Esophagus squamous epithelium (tissue), 5 donors: ENCODE measurements at places on chromosomes 3 and 15.

DNA sequence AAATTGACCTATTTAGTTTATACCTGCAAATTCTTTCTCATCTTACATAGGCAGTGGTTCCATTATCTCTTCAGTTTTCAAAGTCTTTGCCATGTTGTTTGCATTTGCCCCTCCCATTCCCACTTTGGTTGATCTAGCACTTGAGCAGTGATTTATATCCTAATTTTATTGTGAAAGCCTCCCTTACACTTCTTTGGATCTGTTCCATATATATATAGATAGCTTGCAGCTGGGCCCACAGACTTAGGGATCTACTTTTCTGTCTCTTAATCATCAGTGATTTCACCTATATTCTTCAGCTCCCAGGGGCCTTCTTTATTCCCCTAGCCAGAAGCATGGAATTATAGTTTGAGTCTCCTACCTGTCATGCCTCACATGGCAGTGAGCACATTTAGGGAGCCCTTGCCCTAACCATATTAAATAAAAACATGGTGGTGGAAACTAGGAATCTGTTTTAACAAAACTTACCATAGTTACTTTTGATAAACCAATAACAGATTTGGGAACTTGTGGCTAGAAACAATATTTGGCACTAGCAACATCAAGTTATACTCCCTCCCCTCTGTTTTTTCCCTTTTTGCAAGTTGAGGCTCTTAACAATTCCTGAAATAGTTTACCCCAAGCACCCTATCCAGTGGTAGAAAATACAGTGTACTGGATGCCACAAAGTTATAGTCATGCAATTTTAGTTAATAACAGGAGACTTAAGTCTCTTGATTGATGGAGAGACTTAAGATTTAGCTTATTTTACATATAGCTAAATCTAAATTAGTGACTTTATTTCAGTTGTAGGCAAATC lies 41.7 kb downstream of the ARIH1 start:
- no peak overlapping the region for H3K27ac ChIP-seq
- DNase-seq = no peak
- H3K4me3 ChIP-seq = no peak overlapping the region
- H3K27me3 ChIP-seq = no peaks in the 10 kb centered on the region
- peaks cover 34% of the 10 kb centered on the region for H3K4me1 ChIP-seq

DNA sequence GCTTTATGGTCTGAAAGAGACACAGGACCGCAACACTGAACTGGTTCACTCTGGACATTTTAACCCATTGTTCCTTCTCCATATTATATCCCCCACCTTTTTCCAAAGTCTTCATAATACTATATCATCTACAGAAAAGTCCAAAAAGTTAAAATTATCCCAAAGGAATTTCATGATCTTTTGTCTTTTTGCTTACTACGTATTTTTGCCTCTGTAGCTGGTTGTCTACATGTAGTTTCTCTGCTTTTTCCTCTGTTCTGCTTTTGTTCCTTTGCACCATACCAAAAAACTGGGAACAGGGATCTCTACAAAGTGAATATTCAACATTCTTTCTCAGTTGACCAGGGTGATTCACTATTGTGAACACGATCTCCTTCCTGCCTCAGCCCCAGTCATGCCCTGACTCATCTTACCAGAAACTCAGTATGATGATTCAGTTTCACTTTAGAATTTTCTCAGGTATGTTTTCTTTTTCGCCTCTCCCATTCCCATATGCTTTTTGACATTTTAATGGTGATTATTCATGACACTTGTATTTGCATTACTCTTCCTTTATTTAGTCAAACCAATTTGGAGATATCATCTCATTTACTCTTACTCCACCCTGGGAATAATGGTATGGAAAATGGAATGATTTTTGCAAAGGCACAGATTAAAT lies 14.5 kb downstream of the EMC4 start:
- H3K4me3 ChIP-seq = no peak overlapping the region
- H3K27ac ChIP-seq = peak overlapping the region; percentile 82
- no peak for DNase-seq
- no peaks in the 10 kb centered on the region for H3K27me3 ChIP-seq

GRCh38 chr3:10363935-10364334 lies 43.0 kb upstream of the SEC13 start:
- H3K36me3 ChIP-seq = no peaks in the 10 kb centered on the region
- peaks cover 3% of the 10 kb centered on the region for H3K4me1 ChIP-seq
- no peak overlapping the region for H3K4me3 ChIP-seq

- H3K4me3 ChIP-seq = no peak overlapping the region
- DNase-seq = no peak
- H3K27ac ChIP-seq = no peak overlapping the region
These were observed 97.5 kb upstream of the TPM1 start for GRCh38 chr15:62945063-62945462.

GRCh38 chr15:89400116-89400781 lies 65.6 kb upstream of the POLG start:
- peaks cover 98% of the 10 kb centered on the region for H3K27me3 ChIP-seq
- H3K4me3 ChIP-seq = peak overlapping the region; percentile 9

GRCh38 chr3:157572559-157573270 lies 69.5 kb upstream of the VEPH1 start:
- no peak overlapping the region for H3K27ac ChIP-seq
- no peaks in the 10 kb centered on the region for H3K4me1 ChIP-seq
- DNase-seq = no peak
- no peaks in the 10 kb centered on the region for H3K36me3 ChIP-seq
- H3K27me3 ChIP-seq = no peaks in the 10 kb centered on the region
- H3K4me3 ChIP-seq = no peak overlapping the region

GRCh38 chr3:81726735-81727134 lies 34.7 kb downstream of the GBE1 start:
- no peaks in the 10 kb centered on the region for H3K36me3 ChIP-seq
- no peak overlapping the region for H3K27ac ChIP-seq
- no peaks in the 10 kb centered on the region for H3K27me3 ChIP-seq
- no peaks in the 10 kb centered on the region for H3K4me1 ChIP-seq

DNA sequence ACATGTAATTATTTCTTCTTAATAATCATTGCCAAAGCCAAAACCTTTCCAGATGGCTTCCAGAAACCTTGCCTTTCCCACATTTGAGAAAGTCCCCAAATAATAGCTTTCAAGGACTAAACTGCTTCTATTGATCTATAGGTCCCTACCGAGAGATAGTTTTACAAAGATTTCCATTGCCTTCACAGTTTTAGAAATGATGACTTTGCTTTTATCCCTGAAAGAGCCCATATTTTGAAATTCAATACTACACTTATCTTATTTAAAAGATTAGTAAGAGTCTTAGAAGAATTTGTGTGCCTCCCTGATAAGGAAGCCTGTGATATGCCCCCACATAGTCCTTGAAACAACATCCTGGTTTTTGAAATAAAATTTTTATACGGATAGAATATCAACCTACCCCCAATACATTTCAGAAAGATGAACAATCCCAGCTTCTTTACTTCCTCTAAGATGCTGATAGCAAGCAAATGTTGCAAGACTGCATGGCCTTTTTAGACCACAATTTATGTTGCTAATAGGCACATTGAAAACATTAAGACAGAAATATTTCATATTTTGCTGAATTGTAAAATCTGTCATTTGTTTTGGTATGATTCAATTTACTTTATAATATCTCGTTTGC lies 146.3 kb downstream of the TMCO5A start:
- H3K27ac ChIP-seq = no peak overlapping the region
- DNase-seq = no peak
- H3K4me3 ChIP-seq = no peak overlapping the region
- no peaks in the 10 kb centered on the region for H3K4me1 ChIP-seq
- no peaks in the 10 kb centered on the region for H3K27me3 ChIP-seq

GRCh38 chr3:58351920-58352319 lies 19.2 kb downstream of the PXK start:
- H3K4me3 ChIP-seq = no peak overlapping the region
- H3K27ac ChIP-seq = no peak overlapping the region
- H3K4me1 ChIP-seq = peaks cover 51% of the 10 kb centered on the region
- no peaks in the 10 kb centered on the region for H3K27me3 ChIP-seq
- H3K36me3 ChIP-seq = no peaks in the 10 kb centered on the region

DNA sequence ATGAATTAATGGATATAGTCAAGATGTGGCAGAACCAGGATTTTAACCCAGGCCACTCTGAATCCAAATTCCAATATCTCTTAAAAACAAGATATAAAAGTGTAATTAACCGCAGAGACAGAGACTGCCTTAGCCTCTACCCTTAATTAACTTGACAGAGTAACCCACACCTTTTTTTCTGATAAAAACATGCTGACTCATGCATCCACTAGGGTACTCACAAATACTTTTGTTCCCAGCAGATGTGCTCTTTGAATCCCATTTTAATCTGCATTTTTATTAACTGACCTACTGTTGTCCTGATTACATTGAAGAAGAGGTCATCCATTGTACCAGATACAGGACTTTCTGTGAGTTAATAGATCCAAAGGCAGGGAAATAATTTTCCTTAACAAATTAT lies 278.3 kb downstream of the CHL1 start:
- no peak overlapping the region for H3K4me3 ChIP-seq
- no peaks in the 10 kb centered on the region for H3K27me3 ChIP-seq
- H3K36me3 ChIP-seq = no peaks in the 10 kb centered on the region
- no peaks in the 10 kb centered on the region for H3K4me1 ChIP-seq
- no peak for DNase-seq
- H3K27ac ChIP-seq = no peak overlapping the region

DNA sequence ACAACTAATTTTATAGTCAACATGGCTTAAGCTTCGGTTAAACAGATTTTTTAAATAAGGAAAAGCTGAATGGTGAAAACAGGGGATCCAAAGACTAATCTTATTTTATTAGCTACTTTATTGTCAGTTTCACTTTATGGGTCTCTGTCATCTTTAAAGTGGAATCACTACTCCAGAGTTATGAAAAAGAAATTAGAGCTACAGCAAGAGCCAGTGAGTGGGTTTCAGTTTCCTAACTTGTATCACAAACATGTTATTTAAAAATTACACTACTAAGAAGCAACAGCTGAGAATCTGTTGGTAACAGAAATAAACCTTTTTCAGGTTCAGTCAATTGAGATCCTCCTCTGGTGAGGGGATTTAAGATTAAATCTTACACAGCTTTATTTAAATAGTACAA lies 10.0 kb downstream of the PHC3 start:
- H3K4me3 ChIP-seq = no peak overlapping the region
- no peak for DNase-seq
- no peaks in the 10 kb centered on the region for H3K27me3 ChIP-seq

GRCh38 chr3:183008303-183008702 lies 28.0 kb upstream of the DCUN1D1 start:
- no peak overlapping the region for H3K4me3 ChIP-seq
- H3K27ac ChIP-seq = no peak overlapping the region
- no peak for DNase-seq
- no peaks in the 10 kb centered on the region for H3K27me3 ChIP-seq
- peaks cover 23% of the 10 kb centered on the region for H3K36me3 ChIP-seq

- no peaks in the 10 kb centered on the region for H3K27me3 ChIP-seq
- no peak overlapping the region for H3K4me3 ChIP-seq
- DNase-seq = no peak
- no peaks in the 10 kb centered on the region for H3K4me1 ChIP-seq
- H3K27ac ChIP-seq = no peak overlapping the region
- H3K36me3 ChIP-seq = no peaks in the 10 kb centered on the region
These were observed 53.8 kb upstream of the DCP1A start for GRCh38 chr3:53401154-53401553.

DNA sequence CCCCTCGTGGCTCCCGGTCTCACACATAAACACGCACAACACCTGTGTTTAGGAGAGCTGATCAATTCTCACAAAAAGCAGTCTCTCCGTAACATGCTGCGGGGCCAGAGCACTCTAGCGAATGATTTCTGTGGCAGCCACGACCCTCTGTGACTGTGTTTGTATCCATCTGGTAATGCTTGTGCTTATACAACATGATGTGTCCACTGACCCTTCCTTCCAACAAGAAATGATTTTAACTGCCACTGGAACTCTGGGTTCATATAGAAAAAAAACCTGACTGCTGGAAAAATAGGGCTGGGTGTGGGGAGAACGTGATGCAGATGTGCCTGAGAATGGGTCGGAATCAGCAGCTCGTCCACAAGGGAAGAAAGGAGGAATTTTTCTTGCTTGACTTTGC lies 410.2 kb downstream of the GAP43 start:
- no peaks in the 10 kb centered on the region for H3K27me3 ChIP-seq
- no peak overlapping the region for H3K27ac ChIP-seq
- no peak overlapping the region for H3K4me3 ChIP-seq
- DNase-seq = no peak

DNA sequence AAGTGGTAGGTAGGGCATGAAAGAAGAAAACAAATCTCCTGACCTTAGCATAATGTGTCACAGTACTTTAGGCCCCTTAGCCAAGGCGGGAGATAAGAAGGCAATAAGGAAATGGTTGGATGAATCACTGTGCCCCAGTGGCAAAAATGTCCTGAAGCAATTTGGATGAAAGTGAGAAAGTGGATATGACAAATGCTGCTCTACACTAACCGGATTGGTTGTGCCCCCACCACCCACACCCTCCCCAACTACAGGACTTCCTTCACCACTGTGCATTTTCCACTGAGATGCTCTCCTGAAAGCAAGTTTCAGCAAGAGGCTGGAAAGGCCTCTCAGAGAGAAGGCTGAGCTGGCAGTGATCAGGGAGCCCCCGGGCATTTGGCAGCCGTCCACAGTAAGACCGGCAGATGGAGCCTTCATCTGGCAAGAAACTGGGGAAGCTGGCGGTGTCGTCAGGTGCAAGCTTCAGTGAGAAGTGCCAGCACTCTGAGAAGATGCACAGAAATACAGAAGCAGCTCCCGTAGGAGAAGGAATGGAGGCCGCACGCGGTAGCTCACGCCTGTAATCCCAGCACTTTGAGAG lies 63.8 kb downstream of the ATP1B3 start:
- H3K27me3 ChIP-seq = no peaks in the 10 kb centered on the region
- H3K4me3 ChIP-seq = peak overlapping the region; percentile 4
- peaks cover 56% of the 10 kb centered on the region for H3K4me1 ChIP-seq
- peak overlapping the region; percentile 64 for H3K27ac ChIP-seq
- DNase-seq = no peak

DNA sequence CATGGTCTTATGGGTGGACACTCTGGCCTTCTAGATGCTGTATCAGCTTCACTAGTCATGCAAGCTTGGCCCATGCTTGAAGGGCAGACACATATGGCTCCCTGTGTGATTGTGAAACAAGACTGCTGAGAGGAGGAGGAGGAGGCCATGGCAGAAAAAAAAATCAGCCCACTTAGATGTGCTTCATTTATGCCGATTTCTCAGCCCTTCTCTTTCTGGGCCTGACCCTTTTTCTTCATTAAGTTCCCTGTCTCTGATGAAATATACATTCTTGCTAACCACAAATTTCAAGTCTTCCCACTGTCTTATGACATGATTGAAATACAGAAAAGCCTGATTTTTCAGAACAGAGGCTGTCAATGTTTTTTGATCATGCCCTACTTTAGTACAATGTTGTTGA lies 213.0 kb upstream of the FEZF2 start:
- H3K4me3 ChIP-seq = no peak overlapping the region
- no peaks in the 10 kb centered on the region for H3K4me1 ChIP-seq
- H3K27me3 ChIP-seq = no peaks in the 10 kb centered on the region
- H3K36me3 ChIP-seq = no peaks in the 10 kb centered on the region
